Natural killer cell (primary cell): ENCODE measurements at places on chromosomes 5 and 9.
A peak's percentile ranks its signal among the peaks of the same experiment; 100 is the strongest.

DNA sequence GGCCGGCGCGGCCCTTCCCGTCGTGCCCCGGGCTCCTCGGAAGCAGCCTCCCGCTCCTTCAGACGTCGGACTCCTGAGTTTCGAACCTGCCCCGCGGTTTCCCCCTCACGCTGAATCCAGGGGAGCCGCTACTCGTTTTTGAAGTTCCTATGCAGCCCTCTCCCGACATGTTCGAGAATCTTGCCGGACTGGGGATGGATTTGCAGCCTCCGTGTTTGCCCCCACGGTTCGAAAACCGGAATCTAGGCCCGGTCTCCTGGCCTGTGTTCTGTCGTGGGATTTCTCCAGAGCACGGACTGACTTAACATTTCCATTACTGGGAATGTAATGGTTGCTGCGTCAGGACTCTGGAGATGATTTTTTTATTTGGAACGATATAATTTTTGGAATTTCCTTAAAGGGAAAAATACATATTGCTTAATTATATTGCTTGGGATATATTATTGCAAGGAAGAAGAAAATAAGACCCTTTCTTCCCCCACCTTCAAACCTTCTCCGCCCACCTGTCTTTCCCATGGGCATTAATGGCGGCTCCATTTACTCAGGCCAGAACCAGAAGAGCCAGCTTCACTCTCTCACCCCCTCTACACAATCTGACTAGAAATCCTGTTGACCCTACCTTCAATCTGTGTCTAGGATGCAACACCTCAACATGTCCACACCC is 8.5 kb upstream of the MGAT1 start:
- no peaks in the 10 kb centered on the region for H3K27me3 ChIP-seq
- peak overlapping the region; percentile 76 for H3K4me3 ChIP-seq
- H3K27ac ChIP-seq = peak overlapping the region; percentile 97
- peaks cover 47% of the 10 kb centered on the region for H3K4me1 ChIP-seq
- H3K36me3 ChIP-seq = no peaks in the 10 kb centered on the region
- DNase-seq = no peak

DNA sequence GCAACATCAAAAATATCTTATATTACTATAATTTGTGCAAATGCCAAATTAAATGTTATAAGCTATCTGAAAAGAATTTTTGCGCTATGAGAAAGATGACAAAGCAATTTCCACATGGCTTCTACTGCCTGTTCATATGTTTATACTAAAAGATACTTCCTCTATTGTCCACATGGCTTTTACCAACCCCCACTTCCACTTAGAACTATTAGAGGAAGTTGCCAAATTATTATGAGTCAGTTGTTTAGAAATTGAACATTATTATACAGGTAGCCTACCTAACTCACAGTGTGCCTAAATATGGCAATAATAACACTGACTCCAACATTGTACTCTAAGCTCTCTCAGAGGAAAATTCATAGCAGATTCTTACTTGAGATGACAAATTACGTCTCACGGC is 37.6 kb upstream of the SLC27A6 start:
- H3K27ac ChIP-seq = no peak overlapping the region
- H3K27me3 ChIP-seq = no peaks in the 10 kb centered on the region
- H3K36me3 ChIP-seq = no peaks in the 10 kb centered on the region

DNA sequence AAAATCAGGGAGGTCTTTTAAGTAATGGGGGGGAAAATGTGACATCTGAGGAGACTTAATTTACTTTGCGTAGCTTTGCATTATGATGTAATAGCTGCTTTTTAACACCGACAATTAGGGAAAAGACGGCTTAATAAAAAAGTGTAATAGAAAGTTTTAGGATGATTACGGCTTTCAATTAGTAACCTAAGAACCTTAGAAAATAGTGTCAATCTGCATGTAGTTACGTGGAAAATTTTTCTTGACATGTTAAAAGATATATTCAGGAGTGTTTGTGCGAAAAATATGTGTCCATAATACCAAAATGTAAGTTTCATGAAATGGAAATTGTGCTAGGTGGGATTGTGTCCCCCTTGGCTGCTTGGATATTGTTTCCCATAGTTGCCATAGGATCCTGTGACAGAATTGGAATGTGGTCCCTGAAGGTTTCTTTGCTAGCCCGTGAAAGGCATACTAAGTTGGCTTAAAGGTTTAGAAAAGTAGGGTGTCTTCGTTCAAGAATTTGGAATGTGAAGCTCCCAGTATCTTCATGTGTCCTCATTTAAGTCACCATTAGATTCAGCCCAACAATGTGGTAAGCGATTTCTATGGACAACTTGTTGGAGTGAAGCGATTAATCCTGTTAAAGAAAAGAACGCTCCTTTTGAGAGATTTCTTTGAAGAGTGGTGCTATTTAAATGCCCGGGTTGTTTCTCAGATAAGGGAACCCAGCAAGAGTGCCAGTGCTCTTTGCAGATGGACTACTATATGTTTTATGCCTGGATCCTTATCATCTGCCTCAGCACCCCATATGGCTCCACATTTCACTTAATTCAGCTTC is 2.0 kb downstream of the RGMB start:
- peaks cover 42% of the 10 kb centered on the region for H3K27me3 ChIP-seq
- no peaks in the 10 kb centered on the region for H3K36me3 ChIP-seq
- no peak overlapping the region for H3K27ac ChIP-seq
- DNase-seq = no peak

DNA sequence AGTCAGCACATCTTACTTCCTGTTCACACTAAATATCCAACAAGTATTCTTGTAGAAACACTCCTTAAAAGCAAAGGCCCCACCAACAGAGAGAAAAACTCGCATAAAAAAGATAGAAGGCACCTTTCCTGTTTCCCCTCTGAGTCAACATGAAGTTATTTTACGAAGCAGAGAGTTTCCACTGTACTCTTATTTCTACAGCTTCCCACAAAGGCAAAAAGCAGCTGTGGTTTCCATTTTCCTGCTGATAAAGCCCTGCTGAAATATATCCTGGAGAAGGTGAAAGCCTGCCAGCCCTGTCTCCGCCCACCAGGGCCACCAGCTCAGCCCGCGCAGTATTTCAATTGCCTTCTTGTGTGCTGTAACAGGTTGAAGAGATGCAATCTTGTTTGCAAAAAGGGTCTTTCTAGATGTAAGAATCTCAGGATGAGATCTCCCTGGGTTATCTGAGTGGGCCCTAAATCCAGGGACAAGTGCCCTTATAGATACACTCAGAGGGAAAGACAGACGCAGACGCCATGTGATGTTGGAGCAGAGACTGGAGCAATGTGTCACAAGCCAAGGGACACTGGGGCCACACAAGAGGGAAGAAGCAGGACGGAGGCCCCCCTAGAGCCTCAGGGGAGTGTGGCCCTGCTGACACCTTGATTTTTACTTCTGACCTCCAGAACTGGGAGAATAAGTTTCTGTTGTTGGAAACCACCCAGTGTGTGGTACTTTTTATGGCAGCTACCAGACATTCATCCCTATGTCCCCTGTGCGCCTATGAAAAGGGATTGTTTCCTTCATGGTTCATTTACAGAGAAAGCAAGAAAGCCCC is 19.9 kb downstream of the SEMA4D start:
- no peak overlapping the region for H3K4me3 ChIP-seq
- H3K4me1 ChIP-seq = peaks cover 77% of the 10 kb centered on the region
- H3K27me3 ChIP-seq = no peaks in the 10 kb centered on the region
- peak; percentile 70 for DNase-seq
- peaks cover 21% of the 10 kb centered on the region for H3K36me3 ChIP-seq
- peak overlapping the region; percentile 7 for H3K27ac ChIP-seq

DNA sequence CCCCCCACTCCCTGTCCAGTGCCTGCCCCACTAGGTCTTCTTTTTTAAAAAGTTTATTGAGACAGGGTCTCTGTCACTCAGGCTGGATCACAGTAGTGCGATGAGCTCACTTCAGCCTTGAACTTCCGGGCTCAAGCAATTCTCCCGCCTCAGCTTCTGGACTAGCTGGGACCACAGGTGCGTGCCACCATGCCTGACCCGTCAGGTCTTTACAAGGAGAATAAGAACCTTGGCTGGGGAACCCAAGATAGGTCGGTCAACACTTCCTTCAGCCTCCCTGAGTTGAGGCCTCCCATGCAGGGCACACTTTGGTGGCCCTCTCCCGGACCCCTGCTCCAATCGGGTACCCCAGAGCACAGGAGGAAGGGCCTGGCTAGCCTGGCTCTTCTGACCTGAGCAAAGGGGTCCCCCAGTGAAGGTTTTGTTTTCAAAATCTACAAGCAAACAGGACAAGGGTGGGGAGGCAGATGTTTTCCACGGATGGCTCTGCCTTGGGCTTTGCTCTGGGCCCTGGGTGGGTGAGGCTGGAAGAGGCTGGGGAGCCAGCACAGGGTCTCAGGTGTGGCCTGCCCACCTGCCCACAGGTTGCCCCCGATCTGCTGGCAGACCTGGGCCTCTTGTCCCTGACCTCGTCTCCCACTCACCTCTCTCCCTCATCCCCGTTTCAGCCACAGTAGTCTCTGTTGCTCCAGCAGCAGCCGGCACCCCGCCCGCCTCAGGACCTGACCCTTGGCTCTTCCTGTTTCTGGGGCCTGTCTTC is 108.7 kb upstream of the PHYKPL start:
- no peak for DNase-seq
- no peaks in the 10 kb centered on the region for H3K4me1 ChIP-seq
- no peaks in the 10 kb centered on the region for H3K36me3 ChIP-seq
- H3K27me3 ChIP-seq = no peaks in the 10 kb centered on the region
- no peak overlapping the region for H3K4me3 ChIP-seq

DNA sequence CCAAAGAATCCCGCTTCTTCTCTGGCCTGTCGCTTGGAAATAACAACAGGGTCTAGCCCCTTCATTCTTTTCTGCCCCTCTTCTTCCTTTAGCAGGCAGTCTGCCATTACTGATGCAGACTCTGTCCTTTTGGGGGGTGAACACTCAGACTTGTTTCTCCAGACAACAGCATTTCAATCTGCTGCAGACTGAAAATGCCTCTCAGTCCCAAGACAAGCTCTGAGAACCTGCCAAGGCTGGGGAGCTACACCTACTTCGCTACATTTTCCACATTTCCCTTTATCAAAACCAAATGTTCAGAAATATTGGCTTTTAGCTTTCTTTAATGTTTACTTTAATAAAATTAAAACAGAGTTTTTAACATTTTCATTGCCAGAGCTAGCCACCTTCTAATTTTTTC is 152.4 kb downstream of the MPDZ start:
- no peaks in the 10 kb centered on the region for H3K36me3 ChIP-seq
- no peak overlapping the region for H3K27ac ChIP-seq
- no peak for DNase-seq
- no peaks in the 10 kb centered on the region for H3K27me3 ChIP-seq

GRCh38 chr9:20048985-20049384 is 260.1 kb upstream of the SLC24A2 start:
- no peak for DNase-seq
- H3K4me3 ChIP-seq = no peak overlapping the region
- H3K27ac ChIP-seq = no peak overlapping the region
- no peaks in the 10 kb centered on the region for H3K36me3 ChIP-seq
- H3K27me3 ChIP-seq = no peaks in the 10 kb centered on the region

DNA sequence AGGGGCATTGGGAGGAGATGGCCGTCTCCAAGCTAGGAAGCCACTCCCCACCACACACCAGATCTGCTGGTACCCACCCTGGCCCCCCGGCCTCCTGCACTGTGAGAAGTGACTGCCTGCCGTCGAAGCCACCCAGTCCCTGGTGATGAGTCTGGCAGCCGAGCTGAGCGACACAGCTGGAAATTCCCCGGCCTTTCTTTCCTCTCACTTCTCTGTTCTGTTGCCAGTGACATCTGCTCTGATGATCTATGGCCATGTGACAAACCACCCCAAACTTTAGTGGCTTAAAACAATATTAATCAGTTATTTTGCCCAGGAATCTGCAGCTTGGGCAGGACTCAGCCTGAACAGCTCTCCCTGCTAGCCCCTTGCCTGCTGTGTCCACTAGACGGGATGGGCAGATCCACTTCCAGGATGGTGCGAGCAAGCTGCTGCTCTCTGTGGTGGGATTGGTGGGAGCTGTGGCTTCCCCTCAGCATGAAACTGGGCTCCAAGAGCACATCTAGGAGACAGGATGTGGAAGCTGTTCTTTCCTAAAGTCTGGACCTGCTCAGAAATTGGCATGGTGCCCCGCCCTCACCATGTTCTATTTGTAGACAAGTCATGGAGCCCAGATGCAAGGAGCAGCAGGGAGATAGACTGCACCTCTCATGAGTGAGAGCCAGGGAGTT is 211.2 kb downstream of the GADD45G start:
- DNase-seq = no peak
- H3K36me3 ChIP-seq = no peaks in the 10 kb centered on the region
- peaks cover 25% of the 10 kb centered on the region for H3K4me1 ChIP-seq
- no peaks in the 10 kb centered on the region for H3K27me3 ChIP-seq
- H3K4me3 ChIP-seq = no peak overlapping the region

- H3K27me3 ChIP-seq = no peaks in the 10 kb centered on the region
- H3K4me1 ChIP-seq = no peaks in the 10 kb centered on the region
- H3K4me3 ChIP-seq = no peak overlapping the region
- no peak overlapping the region for H3K27ac ChIP-seq
Observed at GRCh38 chr9:76887003-76887821, 18.7 kb downstream of the PRUNE2 start.

DNA sequence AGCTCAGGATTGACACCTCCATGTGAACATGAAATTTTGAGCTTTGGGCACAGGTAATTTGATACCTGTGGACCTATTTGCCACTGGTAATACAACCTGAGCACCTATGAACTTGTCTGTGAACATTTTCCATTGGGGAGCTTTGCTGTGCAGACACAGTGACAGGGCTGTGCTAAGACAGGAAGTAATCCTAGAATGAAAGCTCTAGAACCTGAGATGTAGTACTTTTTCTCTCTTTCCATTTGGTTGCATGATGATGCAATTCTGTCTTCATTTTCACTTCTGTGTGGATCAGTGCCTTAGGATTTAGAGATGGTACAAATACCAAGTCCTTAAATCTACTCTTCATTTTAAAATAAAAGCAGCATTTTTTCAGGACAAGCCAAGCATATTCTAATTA is 216.9 kb downstream of the NR3C1 start:
- H3K36me3 ChIP-seq = no peaks in the 10 kb centered on the region
- no peak overlapping the region for H3K27ac ChIP-seq
- H3K4me3 ChIP-seq = no peak overlapping the region
- DNase-seq = no peak
- H3K27me3 ChIP-seq = no peaks in the 10 kb centered on the region
- peaks cover 12% of the 10 kb centered on the region for H3K4me1 ChIP-seq

- H3K4me1 ChIP-seq = no peaks in the 10 kb centered on the region
- H3K36me3 ChIP-seq = no peaks in the 10 kb centered on the region
- DNase-seq = no peak
- no peak overlapping the region for H3K4me3 ChIP-seq
Observed at GRCh38 chr5:30100929-30101328, 1092.6 kb upstream of the CDH6 start.

GRCh38 chr5:83522446-83522845 is 50.9 kb downstream of the VCAN start:
- H3K4me3 ChIP-seq = no peak overlapping the region
- no peaks in the 10 kb centered on the region for H3K36me3 ChIP-seq
- H3K27me3 ChIP-seq = no peaks in the 10 kb centered on the region
- no peaks in the 10 kb centered on the region for H3K4me1 ChIP-seq

- H3K27me3 ChIP-seq = no peaks in the 10 kb centered on the region
- no peak for DNase-seq
- H3K4me1 ChIP-seq = no peaks in the 10 kb centered on the region
- no peak overlapping the region for H3K27ac ChIP-seq
- H3K4me3 ChIP-seq = no peak overlapping the region
Observed at GRCh38 chr5:107090506-107090905, 580.2 kb downstream of the EFNA5 start.
